ENCODE measurements at places on chromosomes 3 and 15.

DNA sequence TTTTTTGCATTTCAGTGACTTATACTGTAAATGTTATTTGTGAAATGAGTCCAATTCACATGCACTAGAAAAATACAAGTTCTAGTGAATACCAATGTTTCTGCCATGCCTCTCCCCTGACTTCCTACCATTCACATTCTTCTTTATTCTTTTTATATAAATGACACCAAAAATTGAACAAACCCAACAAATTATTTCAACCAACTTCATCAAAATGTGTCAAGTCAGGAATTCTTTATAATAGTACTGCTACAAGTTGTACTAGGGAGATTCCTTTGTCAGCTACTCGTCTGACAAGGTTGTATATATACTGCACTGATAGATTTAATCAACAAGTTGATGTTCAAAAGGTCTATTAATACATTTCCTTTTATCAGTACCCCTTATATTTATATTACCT is 3.0 kb downstream of the TBL1XR1 start:
- no peak for DNase-seq

GRCh38 chr3:41638381-41638780 is 323.5 kb downstream of the ULK4 start:
- DNase-seq, result no peak

DNA sequence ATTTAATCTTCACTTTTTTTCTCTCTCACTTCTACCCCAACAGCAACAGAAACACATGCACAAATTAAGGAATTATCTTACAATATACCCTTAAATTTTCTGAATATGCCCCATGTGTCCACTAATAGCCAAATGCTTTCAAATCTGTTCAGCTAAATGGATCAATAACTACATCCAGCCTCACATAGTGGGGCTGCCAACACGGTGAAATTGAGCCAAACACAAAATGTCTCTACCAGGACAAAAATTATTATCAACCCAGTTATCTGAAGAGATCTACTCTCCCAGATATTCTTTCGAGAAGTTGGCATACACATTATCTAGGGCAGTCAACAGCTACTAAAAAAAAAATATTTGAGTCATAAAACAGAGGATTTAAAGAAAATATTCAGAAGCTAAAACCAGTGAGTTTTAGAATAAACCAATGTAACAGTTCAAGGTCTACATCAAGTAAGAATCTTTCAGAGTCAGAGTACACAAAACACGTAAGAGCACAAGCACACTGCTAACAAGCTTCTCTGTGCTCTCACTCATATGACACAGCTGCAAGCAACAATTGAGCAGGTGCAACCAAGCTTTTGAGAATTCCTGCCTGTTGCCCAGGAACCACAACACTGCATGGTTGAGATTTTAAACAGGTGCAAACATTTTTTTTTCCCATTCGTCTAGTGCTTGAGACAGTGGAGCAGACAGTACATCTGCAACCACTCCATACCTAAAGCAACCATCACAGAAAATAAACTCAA is 247.7 kb downstream of the ZBTB20 start:
- DNase-seq, result no peak

GRCh38 chr3:151093905-151094304 is 8.4 kb downstream of the MED12L start:
- DNase-seq, result no peak

DNA sequence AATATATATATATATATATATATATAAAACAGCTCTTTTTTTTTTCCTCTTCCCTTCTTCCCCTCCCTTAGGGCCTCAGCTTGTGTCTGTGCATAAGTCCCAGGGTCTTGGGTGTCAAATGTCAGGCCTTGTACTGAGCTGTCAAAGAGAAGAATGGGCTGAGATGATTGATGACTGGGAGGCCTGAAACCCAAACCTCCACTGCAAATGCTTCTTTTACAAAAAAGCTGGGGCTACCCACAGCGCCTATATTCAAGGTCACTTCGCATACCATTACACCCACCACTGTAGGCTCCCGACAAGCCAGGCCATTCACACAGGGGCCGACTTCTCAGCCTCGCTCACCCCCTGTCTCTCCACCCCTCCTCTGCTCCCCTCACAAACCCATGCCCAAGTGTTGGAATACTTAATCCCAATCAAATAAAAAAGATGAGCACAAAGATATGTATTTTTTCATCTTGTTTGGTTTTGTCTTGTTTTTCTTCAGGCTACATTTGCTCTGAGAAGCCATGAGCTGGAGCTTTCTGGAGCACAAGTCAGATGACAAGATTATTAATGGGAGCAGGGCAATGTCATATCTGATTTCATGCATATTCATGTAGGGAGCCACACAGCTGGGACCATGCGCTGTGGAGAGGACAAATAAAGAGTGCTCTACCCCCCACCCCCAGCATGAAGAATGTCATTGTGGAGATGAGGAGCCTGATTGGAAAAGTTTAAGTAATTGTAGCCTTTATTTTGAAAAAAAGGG is 614.4 kb upstream of the NR2F2 start:
- DNase-seq, result no peak

DNA sequence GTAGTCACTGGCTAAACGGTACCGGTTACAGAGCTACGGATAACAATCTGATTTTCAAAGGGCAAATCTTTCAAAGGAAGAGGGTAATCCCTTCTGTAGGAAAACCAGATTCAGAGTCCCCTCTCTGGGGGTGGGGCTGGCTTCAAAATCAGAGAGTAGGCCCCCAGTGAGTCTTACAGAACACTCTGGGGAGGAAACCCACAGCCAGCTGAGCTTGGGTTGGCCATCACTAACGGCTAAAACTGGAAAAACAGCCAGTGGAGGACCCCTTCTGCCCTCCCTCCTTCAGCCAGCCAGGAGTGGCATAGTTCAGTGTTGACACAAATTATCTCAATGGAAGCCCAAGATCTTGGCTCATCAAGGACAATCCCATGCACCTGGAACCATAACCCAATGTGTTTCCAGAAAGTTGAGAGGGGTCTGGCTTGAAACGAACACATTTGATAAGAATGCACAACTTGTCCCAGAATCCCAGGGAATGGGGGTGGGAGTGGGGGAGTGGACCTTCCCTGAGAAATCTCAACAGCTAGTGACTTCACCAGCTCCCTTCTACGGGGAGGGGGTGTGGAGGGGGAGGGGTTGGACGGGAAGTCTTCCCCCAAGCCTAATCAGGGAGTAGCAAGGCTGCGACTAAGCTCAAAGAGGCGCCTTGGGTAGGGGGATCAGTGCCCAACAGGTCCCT is 1.0 kb downstream of the RASL12 start:
- DNase-seq, result no peak

GRCh38 chr3:16842272-16843270 is 42.2 kb upstream of the PLCL2 start:
- peak; percentile 77 for DNase-seq

DNA sequence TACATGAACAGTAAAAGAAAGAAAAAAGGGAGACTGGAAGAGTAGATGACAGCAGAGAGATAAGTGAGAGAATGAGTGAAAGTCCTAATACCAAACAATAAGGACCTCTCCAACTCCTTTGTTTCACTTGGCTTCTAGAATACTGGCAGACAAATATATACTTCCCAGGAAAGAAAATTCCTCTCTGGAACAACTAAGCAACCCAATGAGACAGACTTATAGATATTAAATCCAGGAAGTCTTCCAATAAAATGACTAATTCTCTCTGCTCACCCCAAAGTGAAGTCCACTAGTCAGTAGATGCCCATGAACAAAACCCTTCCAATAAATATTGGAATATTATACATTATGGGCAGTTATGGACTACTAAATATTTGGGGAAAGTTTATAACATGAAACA is 114.2 kb downstream of the NEDD4 start:
- DNase-seq, result no peak

GRCh38 chr3:138914870-138915502 is 32.0 kb downstream of the FOXL2 start:
- DNase-seq, result no peak

GRCh38 chr3:152671446-152672319 is 163.2 kb upstream of the P2RY1 start:
- no peak for DNase-seq

DNA sequence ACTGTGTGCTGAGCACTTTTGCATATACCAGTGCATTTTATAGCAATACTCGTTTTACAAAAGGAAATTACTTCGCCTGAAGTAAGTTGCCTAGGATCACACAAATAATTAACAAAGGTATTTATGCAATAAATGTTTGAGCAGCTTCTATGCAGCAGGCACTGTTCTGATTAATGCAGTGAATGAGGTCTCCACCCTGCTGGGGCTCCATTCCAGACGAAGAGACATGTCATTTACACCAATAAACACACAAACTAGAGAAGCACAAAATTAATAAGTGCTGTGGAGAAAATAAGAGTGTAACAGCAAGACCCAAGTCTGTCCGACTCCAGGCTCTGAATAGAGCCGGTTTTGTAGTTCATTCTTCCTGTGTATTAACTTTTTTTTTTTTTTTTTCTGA is 17.5 kb downstream of the NOX5 start:
- DNase-seq, result no peak

DNA sequence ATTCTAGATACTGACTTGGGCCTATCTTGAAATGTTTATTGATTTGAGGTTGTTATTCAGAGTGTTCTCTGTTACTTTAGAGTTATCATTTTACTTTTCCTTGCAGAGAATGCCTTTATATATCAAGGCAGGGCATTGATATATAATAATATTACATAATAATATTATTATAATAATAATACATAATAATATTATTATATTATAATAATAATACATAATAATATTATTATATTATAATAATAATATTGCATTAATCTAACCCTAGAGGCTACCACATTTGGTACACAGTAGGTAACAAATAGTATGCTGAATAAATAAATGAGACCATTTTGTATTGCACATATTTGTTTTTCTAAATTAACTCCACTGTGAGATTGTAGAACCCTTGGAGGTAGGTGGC is 216.3 kb downstream of the EFHB start:
- no peak for DNase-seq

- no peak for DNase-seq
These were observed 33.3 kb downstream of the ZNF609 start for GRCh38 chr15:64493641-64494040.

- no peak for DNase-seq
These were observed 38.6 kb downstream of the BTLA start for GRCh38 chr3:112460519-112461195.

DNA sequence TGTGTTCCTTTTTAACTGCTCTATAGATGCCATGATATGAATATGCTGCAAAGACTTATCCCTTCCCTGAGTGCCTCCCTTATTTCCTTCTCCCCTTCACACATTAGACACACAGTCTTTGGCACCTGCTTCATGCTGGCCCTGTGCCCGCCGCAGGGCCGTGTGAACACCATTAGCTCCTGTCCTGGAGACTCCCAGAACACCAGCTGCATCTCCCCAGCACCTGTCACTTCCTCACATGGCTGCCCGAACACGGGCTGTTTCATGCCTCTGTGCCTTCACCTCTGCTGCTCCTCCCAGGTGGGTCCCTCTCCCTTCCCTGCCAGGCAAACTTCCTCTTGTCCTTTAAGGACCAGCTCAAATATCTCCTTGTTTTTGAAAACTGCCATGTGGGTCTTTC is 40.5 kb upstream of the SEC13 start:
- no peak for DNase-seq

Data from Right ventricle myocardium inferior (tissue), 1 donor.